ENCODE measurements at places on chromosomes 7 and 10. TPM values are rescaled to one million over a fixed set of nuclear protein-coding genes. Genes with fewer than 3 reads are reported as not detected.
A peak's percentile ranks its signal among the peaks of the same experiment; 100 is the strongest.

GRCh38 chr10:90204131-90204955, 503.0 kb downstream of the KIF20B start:
- no peak for DNase-seq
- H3K4me1 ChIP-seq = no peaks in the 10 kb centered on the region
- no peak overlapping the region for H3K27ac ChIP-seq
- no peaks in the 10 kb centered on the region for H3K27me3 ChIP-seq
- no peaks in the 10 kb centered on the region for H3K36me3 ChIP-seq

Gene NPC1L1
- total RNA-seq = not detected

DNA sequence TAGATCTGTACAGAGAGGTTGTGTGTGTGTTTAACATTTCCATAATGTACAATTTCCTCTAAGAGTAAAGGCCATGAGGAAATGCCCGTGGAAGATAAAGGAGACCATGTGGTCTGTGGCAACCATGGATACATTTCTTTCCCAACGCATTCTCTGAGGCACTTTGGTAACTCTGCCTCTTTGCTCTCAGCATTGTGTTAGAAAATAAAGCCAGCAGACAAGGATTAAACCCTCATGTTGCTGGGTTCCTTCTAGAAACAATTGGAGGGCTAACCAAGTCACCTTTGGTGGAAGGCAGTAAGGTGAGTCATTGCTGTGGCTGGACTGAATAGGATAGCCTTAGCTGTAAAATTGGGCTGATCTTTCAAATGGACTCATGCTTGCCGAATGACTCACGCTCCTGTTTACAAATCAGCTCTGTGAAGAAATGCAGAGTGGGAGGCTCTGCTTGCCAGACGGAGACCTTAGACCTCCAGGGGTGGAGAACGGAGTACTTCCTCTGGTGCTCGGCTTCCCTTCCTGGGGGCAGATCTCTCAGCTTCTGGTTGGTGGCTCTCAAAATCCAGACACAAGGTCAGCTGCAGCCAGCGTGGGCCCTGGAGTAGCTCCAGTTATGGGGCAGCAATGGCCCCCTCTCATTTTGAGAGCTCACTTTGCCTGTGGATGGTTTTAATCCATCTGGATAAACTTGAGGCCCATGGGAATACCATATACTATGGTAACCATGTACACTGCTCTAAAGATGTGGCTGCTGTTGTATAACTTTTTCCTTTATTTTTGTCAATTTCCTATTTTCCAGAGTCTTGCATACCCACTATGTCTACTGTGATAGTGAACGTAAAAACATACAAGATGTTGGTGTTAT, 137.3 kb downstream of the TCF7L2 start:
- no peak overlapping the region for H3K27ac ChIP-seq
- no peak for DNase-seq

GRCh38 chr7:5070206-5070605, 24.5 kb downstream of the RBAK start:
- H3K27ac ChIP-seq = no peak overlapping the region
- no peaks in the 10 kb centered on the region for H3K4me1 ChIP-seq
- peaks cover 25% of the 10 kb centered on the region for H3K36me3 ChIP-seq
- no peak overlapping the region for H3K4me3 ChIP-seq
- no peaks in the 10 kb centered on the region for H3K27me3 ChIP-seq
- no peak for DNase-seq

DNA sequence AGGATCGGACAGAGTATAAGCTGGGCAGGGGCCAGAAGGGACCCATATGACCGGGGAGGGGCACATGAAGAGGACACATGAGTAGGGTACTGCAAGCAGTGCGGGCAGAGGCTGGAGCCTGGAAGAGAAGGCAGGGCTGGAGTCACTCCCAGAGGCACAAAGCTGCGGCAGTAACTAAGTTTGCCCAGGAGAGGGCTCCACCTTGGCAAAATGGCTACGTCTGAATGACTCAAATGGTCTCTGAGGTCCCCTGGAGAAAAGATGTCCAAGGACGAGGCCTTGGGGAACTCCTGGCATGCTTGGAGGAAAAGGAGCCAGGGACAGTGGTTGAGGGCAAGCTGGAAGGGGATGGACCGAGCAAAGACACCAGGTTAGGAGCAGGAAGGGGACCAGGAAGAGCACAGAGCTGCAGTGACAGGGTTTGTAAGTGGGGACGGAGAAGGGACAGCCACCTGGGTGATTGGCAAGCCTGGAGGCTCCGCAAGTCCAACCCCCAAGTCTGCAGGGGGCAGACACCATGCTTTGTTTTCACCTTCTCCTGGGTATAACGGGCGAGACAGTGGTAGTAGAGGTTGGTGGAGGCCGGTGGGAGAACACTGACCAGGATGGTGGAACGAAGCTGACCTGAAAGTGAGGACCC, 43.1 kb upstream of the LBX1 start:
- no peaks in the 10 kb centered on the region for H3K36me3 ChIP-seq
- DNase-seq = peak; percentile 83
- H3K4me1 ChIP-seq = peaks cover 9% of the 10 kb centered on the region

Gene GSTO2
- total RNA-seq = 7.6 TPM

Gene LGI1
- 20.2 TPM for total RNA-seq

- no peaks in the 10 kb centered on the region for H3K27me3 ChIP-seq
- peaks cover 29% of the 10 kb centered on the region for H3K4me1 ChIP-seq
These were observed 15.6 kb upstream of the CXCL12 start for GRCh38 chr10:44400541-44400940.

Gene CEP55
- 57.7 TPM for total RNA-seq

Gene CALY
- total RNA-seq = 1.6 TPM

GRCh38 chr7:90828601-90829000, 232.5 kb downstream of the CDK14 start:
- no peaks in the 10 kb centered on the region for H3K36me3 ChIP-seq
- no peak for DNase-seq
- H3K27ac ChIP-seq = no peak overlapping the region
- no peaks in the 10 kb centered on the region for H3K4me1 ChIP-seq
- H3K27me3 ChIP-seq = no peaks in the 10 kb centered on the region
- H3K4me3 ChIP-seq = no peak overlapping the region

Gene HECW1
- total RNA-seq = 0.28 TPM

Gene KEL
- not detected for total RNA-seq

- DNase-seq = no peak
- H3K27me3 ChIP-seq = no peaks in the 10 kb centered on the region
- H3K27ac ChIP-seq = no peak overlapping the region
- H3K36me3 ChIP-seq = no peaks in the 10 kb centered on the region
- no peaks in the 10 kb centered on the region for H3K4me1 ChIP-seq
These were observed 40.5 kb downstream of the ERCC6 start for GRCh38 chr10:49498425-49498824.

DNA sequence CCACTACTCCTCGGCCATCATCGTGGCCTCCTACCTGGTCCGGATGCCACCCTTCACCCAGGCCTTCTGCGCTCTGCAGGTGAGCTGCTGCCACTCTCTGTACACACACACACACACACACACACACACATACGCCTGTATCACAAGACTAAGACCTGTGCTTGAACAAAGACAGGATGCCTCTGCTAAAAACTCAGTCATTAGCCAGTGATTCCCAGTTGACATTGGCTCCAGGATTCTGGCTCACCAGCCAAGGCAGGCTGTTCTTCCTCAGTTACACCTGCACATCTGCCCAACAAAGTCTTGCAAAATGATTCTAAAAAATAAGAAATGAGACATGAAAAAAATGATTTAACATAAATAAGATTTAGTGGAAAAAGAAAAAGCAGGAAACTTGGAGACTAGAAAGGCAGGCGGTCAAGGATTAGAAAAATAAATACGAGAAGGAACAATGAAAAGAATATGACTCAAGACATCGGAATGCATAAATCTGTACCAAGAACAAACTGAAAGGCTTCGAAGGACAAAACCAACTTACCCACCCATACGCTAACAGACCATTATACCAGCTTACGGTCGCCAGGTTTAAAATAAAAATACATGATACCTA, 7.4 kb upstream of the LRRC18 start:
- H3K27me3 ChIP-seq = no peaks in the 10 kb centered on the region
- peaks cover 6% of the 10 kb centered on the region for H3K4me1 ChIP-seq
- no peak overlapping the region for H3K4me3 ChIP-seq
- no peak for DNase-seq
- no peak overlapping the region for H3K27ac ChIP-seq
- H3K36me3 ChIP-seq = no peaks in the 10 kb centered on the region

DNA sequence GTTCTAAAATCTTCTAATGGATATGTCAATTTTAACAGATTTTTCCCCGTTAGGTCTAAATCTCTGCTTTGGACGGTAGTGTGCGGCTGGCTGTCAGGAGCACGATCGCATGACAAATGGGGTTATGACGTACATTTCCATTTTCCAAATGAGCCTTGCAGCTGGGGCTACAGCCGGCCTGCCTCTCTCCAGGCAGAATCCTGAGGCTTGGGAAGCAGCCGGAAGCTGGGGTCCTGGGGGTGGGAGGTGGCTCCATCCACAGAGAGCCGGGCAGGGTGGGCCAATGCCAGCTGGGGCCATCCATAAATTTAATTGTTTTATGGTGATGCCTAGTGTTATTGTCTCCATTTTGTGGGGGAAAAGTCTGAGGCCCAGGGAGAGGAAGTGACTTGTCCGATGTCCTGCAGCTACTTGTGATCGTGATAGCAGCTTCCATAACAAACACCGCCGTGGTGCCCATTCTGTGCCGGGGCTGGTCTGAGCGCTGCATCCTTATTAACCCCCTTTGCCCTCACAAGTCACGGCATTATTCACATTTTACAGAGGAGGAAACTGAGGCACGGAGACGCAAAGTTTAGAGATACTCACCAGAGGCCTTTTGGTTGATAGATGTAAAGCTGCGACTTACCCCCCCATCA, 53.0 kb upstream of the EBF3 start:
- H3K4me1 ChIP-seq = no peaks in the 10 kb centered on the region
- no peak for DNase-seq
- H3K36me3 ChIP-seq = no peaks in the 10 kb centered on the region
- no peaks in the 10 kb centered on the region for H3K27me3 ChIP-seq
- H3K27ac ChIP-seq = no peak overlapping the region
- H3K4me3 ChIP-seq = no peak overlapping the region

DNA sequence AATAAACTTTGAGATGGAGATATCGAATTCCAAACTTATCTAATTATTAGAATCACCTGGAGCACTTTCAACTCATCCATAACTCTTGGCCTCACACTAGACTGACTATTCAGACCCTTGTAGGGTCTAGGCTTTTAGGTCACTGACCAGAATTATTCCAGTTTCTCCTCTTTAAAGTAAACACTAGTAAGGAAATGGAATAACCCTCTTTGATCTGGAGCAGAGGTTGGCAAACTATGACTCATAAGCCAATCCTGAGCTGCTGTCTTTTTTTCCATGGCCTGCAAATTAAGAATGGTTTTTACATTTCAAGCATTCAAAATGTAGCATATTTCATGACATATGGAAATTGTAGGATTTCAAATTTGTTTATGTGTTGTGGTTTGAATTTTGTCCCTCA, 1601.9 kb downstream of the REEP3 start:
- H3K27ac ChIP-seq = no peak overlapping the region
- H3K4me1 ChIP-seq = no peaks in the 10 kb centered on the region
- no peak for DNase-seq
- H3K4me3 ChIP-seq = no peak overlapping the region
- no peaks in the 10 kb centered on the region for H3K36me3 ChIP-seq

- peaks cover 10% of the 10 kb centered on the region for H3K4me1 ChIP-seq
- no peak overlapping the region for H3K4me3 ChIP-seq
- H3K27me3 ChIP-seq = no peaks in the 10 kb centered on the region
These were observed 79.9 kb downstream of the ADD3 start for GRCh38 chr10:110087682-110088081.

Gene PON3
- total RNA-seq = not detected

DNA sequence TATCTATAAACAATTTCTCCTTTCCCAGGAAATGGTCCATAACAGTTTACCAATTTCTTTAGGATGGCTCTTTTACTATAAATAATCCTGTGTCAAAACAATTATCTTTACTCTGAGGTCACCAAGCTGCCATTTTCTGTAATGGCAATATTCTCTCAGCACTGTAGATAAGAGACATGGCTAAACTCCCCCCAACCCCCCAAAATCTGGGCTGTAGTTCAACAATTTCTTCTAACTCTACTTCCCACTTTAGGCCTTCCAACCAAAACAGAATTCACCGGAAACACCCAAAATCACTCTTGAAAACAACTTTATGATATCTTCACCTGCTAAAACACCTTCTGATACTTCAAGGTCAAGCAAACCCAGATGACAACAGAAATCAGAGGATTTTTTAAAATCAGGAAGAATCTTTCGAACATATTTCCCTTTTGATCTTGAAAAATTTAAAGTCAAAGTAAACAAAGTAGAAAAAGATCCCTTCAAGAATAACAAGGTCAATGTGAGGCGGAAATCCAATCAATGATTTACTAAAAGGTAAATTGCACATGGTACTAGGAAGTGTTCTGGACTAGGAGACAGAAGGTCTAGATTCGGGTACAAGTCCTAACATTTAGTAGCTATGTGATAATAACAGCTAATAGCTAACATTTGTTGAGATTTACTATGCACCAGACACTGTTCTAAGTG, 176.8 kb downstream of the CPEB3 start:
- H3K36me3 ChIP-seq = no peaks in the 10 kb centered on the region
- H3K27me3 ChIP-seq = no peaks in the 10 kb centered on the region
- DNase-seq = no peak
- no peaks in the 10 kb centered on the region for H3K4me1 ChIP-seq
- H3K4me3 ChIP-seq = no peak overlapping the region

Gene GDF2
- 0.19 TPM for total RNA-seq

DNA sequence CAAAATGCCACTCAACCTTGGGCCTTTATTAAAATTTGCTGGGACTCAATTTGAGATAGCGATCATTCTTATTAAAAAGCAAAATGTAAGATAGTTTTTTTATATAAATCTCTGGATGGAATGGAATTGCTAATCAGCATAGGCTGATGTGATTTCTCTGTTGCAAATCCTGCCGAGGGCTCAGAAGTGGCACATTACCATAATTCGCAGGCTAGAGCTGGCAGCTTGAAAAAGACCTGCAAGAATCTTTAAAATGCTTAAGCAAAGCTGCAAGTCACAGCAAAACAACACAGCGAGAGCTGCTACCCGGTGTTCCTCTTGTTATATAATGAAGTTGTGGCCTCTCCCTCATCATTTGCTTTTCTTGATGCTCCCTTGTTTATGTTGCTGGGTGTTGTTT, 448.1 kb downstream of the GATA3 start:
- no peaks in the 10 kb centered on the region for H3K36me3 ChIP-seq
- DNase-seq = peak; percentile 11
- H3K27ac ChIP-seq = no peak overlapping the region
- H3K4me3 ChIP-seq = no peak overlapping the region
- no peaks in the 10 kb centered on the region for H3K27me3 ChIP-seq
- H3K4me1 ChIP-seq = peaks cover 29% of the 10 kb centered on the region

- H3K27ac ChIP-seq = no peak overlapping the region
- no peak overlapping the region for H3K4me3 ChIP-seq
- H3K27me3 ChIP-seq = peaks cover 15% of the 10 kb centered on the region
- H3K36me3 ChIP-seq = no peaks in the 10 kb centered on the region
- H3K4me1 ChIP-seq = peaks cover 9% of the 10 kb centered on the region
- DNase-seq = no peak
These were observed 21.4 kb downstream of the WDR86 start for GRCh38 chr7:151388430-151388829.

- no peaks in the 10 kb centered on the region for H3K36me3 ChIP-seq
- H3K27me3 ChIP-seq = no peaks in the 10 kb centered on the region
These were observed 23.6 kb upstream of the CREB3L2 start for GRCh38 chr7:138025215-138026186.

Gene C10orf90
- not detected for total RNA-seq

GRCh38 chr10:114729103-114729659, 71.1 kb upstream of the ABLIM1 start:
- no peaks in the 10 kb centered on the region for H3K4me1 ChIP-seq
- no peaks in the 10 kb centered on the region for H3K36me3 ChIP-seq
- no peak overlapping the region for H3K4me3 ChIP-seq
- no peaks in the 10 kb centered on the region for H3K27me3 ChIP-seq

GRCh38 chr7:5397736-5398135, 25.9 kb downstream of the TNRC18 start:
- no peaks in the 10 kb centered on the region for H3K4me1 ChIP-seq
- H3K4me3 ChIP-seq = no peak overlapping the region
- no peak for DNase-seq
- no peak overlapping the region for H3K27ac ChIP-seq
- H3K27me3 ChIP-seq = no peaks in the 10 kb centered on the region

Gene GNAT3
- total RNA-seq = not detected
